Right kidney (tissue), 9 donors: ENCODE measurements at places on chromosomes 5 and 9.

DNA sequence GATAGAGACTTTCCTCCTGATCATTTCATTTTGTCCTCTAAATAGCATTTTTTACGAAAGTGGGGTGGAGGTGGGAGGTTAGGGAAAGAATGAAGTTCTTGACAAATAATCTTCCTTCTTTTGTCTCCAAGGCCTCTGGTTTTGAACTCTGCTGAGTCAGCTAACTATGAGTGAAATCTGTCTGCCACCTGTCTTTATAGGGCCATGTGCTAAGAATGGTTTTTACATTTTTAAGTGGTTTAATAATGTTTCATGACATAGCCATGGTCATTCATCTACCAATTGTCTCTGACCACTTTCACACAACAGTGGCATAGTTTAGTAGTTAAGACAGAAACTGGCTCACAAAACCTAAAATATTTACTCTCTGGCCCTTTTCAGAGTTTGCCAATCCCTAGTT lies 7.6 kb downstream of the MAN2A1 start:
- no peak for DNase-seq

GRCh38 chr5:166535641-166536040 lies 1755.8 kb upstream of the WWC1 start:
- no peak for DNase-seq

- DNase-seq, result no peak
Observed at GRCh38 chr9:97788763-97789663, 64.0 kb upstream of the FOXE1 start.

DNA sequence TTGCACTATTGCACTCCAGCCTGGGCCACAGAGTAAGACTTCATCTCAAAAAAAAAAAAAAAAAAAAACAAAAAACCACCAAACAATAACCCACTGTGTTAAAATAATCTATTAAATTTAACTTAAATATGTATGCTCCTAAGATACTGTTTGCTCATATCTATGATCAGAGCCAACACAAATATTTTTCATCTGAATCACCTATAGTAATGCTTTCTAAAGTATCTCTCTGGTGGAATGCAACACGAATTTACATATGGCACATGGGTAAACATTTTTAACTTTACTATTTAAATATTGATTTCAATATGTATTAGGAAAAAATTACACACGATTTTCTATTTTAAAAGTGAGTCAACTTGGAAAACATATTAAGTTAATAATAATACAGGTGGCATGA lies 196.4 kb downstream of the RFX3 start:
- DNase-seq, result no peak

GRCh38 chr5:73851471-73852181 lies 225.6 kb downstream of the ARHGEF28 start:
- no peak for DNase-seq

DNA sequence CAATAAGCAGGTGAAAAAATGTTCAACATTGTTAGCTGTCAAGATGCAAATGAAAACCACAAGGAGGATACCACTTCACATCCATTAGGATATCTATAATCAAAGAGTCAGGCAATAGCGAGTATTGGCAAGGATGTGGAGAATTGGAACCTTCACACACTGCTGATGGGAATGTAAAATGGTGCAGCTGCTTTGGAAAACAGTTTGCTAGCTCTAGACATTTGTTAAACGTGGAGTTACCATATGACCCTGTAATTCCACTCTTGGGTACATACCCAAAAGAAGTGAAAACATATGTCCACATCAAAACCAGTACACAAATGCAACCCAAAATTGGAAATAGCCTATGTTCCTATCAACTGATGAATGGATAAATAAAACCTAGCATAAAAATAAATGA lies 37.4 kb downstream of the SCAMP1 start:
- DNase-seq, result no peak

GRCh38 chr9:77679088-77679487 lies 31.0 kb upstream of the GNA14 start:
- no peak for DNase-seq

DNA sequence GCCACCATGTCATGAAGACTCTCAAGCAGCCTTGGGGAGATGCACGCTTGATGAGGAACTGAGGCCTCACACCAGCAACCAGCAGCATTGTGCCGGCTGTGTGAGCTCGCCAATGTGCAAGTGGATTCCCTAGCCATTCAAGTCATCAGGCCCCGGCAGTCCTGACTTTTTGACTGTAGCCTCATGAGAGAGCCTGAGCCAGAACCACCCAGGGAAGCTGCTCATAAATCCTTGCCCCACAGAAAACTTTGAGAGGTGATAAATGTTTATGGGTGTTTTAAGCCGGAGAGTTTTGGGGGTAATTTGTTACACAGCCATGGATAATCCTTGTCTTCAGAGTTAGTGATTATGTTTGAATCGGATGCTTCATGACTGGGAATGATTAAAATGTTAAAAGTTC lies 44.7 kb downstream of the FAM240B start:
- no peak for DNase-seq

DNA sequence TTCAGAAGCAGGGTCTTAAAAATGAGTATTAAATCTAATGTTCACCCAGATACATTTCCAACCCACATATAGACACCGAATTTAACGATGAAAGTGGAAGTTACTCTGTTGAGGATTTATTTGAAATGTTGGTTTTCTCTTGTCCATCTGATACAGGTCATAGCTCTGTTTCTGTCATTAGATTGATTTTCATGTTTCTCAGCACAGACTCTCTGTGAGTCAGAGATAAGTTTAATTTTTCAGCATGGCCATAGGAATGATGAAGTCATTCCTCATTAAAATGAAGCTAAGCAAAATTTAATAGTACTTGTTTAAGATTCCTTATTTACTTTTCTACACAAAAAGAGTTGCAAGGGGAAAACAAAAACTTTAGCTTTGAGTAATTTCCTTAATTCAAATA lies 38.8 kb downstream of the GHR start:
- no peak for DNase-seq

- no peak for DNase-seq
Observed at GRCh38 chr5:174581479-174581878, 142.9 kb upstream of the MSX2 start.

DNA sequence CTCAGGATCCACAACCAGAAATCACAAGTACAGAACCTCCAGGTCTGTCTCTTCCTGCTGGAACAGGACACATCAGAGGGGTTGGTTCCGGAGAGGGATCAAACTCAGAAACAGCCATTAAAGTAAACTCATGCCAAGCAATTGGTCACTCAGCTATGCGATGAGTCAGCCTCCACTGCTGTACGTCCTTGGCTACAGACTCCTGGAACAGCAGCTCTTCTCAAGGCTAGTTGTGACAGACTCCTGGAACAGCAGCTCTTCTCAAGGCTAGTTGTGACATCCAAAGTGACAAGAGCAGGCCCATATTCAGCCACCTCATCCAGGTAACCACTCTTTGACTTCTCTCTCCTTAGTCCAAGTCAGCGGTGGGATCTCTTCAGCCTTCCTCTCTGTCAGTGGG lies at the start of gene SPINK13:
Gene SPINK13 (plus strand): TSS at position 229 of the 400 bp plus-strand sequence. CDS start 1,279 bp downstream, outside the sequence.
- DNase-seq, result no peak

DNA sequence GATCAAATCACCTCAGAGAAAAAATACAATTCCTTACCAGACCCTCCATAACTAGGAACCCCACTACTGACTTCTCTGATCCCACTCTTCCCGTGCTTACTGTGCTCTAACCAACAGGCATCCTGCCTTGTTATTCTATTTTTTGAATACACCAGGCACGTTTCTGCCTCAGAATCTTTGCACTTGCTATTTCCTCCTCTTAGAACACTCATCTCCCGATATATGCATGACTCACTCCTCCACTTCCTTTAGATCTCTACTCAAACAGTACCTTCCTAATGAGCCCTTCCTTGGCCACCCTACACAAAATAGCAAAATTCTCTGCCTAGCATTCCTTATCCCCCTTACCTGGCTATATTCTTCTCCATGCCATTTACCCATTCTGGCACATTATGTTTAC lies 43.9 kb downstream of the MAPKAP1 start:
- no peak for DNase-seq

DNA sequence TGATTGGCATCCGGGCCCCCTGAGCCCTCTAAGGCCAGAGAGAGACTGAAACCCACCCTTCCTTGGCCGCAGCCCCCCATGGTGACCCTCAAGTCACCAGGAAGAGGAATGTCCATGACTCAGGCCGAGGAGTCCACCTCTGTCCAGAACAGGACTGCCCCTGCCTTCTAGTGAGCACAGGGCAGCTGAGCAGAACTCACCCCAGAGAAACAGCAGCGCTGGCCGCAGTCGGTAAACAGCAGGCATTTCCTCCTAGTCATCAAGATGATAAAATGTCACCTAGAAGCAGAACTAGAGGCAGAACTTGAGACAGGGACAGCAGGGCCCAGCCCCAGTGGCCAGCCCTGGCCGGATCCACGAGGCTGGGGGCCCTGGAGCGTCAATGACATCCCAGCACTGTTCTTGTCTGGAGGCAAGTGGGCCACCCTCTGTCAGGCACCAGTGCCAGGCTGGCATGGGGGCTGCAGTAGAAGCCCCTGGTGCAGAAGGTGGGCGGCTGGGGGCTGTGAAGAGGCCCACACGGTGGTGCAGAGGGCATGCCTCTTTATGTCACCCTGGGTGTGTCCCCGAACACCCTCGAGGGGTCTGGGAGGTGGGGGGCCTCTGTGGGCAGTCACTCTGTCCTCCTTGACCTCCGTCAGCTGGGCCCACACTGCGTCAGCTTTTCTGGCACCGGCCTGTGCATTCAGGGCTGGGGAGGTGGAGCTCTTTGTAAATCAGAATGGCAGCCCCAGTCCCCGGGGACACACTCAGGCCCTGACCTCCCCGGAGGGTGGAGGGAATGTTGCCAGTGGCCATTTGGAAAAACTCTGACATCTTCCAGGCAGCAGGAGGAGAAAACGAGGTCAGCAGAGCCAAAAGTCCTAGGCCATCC lies 83.0 kb downstream of the NTNG2 start:
- DNase-seq, result peak; percentile 27

DNA sequence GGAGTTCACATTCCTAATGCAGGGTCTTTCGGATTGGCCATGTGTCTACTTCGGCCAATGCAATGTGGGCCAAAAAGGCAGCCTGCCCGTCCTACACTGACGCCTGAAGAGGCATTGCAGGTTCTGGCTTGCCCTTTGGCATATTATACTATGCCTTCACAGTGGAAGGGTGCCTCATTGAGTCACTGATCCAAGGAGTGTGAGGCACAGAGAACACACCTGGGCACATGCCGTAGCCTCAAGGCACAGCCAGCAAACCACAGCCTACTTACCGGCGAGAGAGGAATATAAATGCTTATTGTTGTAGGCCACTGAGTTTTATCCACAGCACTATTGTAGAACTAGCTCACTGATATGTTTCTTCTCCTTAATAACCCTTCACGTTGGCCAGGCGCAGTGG lies 409.6 kb downstream of the GADD45G start:
- no peak for DNase-seq

- no peak for DNase-seq
Observed at GRCh38 chr9:36575411-36575882, 2.8 kb downstream of the MELK start.

- DNase-seq, result no peak
Observed at GRCh38 chr9:5580650-5581049, 48.3 kb upstream of the RIC1 start.

DNA sequence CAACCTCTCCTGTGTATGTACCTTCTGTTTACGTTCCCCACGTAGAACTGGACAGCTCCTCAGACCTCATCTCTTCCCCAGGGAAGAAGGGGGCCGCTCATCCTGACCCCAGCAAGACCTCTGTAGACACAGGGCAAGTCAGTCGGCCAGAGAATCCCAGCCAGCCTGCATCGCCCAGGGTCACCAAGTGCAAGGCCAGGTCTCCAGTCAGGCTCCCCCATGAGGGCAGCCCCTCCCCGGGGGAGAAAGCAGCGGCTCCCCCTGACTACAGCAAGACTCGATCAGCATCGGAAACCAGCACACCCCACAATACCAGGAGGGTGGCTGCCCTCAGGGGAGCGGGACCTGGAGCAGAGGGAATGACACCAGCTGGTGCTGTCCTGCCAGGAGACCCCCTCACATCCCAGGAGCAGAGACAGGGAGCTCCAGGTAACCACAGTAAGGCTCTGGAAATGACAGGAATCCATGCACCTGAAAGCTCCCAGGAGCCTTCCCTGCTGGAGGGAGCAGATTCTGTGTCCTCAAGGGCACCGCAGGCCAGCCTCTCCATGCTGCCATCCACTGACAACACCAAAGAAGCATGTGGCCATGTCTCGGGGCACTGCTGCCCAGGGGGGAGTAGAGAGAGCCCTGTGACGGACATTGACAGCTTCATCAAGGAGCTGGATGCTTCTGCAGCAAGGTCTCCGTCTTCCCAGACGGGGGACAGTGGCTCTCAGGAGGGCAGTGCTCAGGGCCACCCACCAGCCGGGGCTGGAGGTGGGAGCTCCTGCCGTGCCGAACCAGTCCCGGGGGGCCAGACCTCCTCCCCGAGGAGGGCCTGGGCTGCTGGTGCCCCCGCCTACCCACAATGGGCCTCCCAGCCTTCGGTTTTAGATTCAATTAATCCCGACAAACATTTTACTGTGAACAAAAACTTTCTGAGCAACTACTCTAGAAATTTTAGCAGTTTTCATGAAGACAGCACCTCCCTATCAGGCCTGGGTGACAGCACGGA lies 86.7 kb downstream of the GOLPH3 start:
- DNase-seq, result no peak

DNA sequence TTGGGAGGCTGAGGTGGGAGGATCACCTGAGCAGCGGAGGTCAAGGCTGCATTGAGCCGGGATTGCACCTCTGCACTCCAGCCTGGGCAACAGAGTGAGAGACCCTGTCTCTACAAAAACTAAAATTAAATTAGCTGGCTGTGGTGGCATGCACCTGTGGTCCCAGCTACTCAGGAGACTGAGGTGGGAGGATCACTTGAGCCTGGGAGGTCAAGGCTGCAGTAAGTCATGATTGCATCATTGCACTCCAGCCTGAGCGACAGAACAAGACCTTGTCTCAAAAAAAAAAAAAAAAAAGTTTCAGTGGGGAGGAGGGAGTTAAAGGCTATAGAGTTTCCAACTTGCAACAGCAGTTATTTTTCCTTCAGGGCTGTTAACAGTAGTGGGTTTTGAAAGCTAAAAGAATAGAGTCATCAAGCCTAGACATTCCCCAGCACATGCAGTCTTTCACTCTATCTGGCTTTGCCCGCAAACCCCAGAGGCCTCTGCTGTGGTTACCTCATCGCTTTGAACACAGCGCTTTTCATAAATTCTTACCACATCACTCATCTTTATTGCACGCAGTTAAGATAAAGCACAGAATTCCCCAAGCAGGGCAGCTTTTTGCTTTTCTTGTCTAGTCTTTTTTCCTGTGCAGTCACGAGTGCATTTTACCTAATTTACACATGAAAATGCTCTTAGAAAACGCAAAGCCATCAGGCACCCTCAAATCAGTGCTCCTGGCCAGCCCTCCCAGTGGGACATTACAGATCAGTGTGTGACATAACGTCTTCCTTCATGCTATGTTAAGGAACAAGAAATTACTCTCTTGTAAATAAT lies 8.7 kb upstream of the SLC2A8 start:
- DNase-seq, result peak; percentile 59

- no peak for DNase-seq
Observed at GRCh38 chr5:163190283-163190682, 247.1 kb upstream of the CCNG1 start.
